Fibroblast of skin of right quadriceps (primary cell): ENCODE measurements at places on chromosomes 5 and 9.

DNA sequence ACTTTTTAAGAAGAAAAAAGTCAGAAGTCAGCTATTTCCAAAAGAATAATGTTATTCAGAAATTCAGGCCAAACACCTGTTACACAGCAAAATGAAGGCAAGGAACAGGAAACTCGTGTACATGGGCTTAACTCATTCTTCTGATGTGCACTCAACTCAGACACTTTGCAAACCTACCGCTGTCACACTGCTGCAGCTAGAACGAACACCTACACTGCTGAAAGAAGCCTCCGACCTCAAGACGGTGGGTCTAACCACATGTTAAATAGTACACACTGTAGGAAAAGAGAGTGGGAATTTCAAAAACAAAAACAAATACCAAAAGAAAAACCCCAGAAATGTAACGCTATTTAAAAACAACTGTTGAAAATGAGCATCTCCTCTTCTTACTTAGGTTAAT lies 384.5 kb downstream of the IRX1 start:
- no peak for DNase-seq

DNA sequence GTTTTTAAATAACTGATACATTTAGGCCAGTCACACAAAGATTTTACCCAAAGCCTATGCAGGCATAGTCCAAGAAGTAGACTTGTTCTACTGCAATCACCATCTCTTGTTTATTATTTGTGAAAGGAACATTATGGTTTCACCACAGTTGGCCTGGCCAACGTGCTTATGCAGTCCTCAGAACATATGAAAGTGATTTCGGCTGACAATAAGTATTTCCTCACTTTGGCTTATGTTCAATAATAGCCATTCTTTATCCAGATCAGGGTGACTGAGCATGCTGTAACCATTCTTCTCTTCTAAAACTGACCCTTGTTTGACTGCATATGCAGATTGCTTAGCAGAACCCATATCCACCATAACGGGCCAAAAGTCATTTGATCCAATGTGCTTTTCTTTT lies 76.6 kb upstream of the CCDC152 start:
- no peak for DNase-seq

DNA sequence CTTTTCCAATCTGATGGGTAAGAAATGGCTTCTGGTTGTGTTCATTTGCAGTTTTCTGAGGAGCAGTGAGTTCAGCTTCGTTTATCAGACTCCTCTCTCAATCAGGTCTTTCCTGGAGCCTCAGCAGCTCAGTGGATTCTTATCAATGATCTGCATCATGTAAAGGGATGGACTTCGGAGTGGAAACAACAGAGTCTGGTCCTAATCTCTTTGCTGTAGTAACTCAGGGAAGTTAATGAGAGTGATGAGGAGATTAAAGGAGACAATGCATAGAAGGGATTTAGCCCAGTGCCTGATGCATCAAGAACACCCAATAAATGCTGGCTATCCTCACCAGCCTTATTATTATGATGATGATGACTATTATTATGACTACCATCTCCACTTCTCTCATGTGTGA lies 47.2 kb downstream of the SMIM23 start:
- no peak for DNase-seq

GRCh38 chr9:69993110-69993509 lies 50.5 kb upstream of the MAMDC2 start:
- no peak for DNase-seq

GRCh38 chr9:126628146-126628545 lies 14.4 kb downstream of the LMX1B start:
- DNase-seq = no peak
